Stimulated activated CD8-positive, alpha-beta memory T cell treated with anti-CD3 and anti-CD28 coated beads, Interleukin-12 subunit alpha, Interleukin-12 subunit beta, amount 100 ng/mL, for 4 hours (primary cell): ENCODE measurements at places on chromosomes 7 and 10.

- no peak for DNase-seq
Observed at GRCh38 chr7:93047514-93048099, 70.2 kb downstream of the SAMD9 start.

GRCh38 chr10:84654671-84655070, 326.3 kb downstream of the CCSER2 start:
- DNase-seq = no peak

- no peak for DNase-seq
Observed at GRCh38 chr10:18658271-18659124, 733 bp upstream of the ARL5B start.

DNA sequence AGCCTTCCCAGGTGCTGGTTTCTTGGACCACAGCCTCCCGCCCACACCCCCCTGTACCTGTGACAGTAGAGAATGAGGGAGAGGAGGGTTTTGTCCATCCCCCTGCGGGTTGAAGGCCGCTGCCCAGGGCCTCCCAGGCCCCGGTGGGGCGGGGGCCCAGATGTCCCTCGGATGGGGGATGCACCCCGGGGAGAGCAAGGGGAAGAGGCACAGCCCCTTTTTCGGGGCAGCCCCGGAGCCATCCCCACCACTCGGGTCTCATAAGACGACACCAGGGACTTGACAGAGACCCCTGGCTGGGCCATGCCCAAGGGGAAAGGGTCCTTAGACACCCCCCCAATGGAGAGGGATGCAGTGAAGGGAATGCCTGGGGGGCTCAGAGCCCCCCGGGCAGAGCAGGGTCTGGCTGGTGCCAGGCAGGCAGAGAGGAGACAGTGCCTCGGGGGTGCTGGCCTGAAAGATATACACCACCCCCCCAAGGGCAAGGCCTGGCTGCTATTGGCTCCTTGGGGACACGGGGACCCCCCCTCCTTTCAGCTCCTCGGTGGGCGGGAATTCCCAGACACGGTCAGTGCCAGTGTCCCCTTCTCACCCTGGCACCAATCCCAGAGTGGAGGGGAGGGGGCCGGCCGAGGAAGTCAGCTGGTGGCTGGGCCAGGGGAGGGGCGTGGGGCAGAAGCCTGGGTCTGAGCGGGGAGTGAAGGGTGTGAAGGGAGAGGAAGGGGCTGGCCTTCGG, 3.7 kb upstream of the SPACDR start:
- DNase-seq = no peak

DNA sequence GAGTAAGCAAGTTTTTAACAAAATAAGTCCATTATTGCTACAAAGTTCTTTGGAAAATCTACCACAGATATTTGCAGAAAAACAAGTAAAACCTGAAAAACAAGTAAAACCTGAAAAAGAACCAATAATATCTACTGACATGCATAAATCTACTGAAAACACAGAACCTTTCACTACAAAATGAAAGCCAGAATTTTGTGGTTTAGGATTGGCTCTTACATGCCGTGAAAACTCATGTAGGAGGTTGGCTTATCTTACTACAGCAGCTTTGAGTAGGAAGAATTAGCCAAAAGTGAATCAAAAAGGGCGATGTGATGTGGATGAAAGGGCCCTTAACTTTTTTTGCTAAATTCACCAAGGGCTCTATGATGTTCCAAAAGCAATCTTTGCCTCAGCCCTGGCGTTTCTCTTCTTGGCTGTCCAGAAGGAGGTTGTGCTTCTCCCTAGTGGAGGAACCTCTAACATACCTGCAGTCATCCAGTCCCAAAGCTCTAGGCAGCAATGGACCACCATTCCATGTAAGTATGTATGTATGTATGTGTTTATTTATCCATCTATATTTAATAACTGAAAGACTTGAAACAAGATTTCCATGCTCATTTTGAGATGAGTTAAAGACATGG, 93.5 kb upstream of the ZNF804B start:
- DNase-seq = no peak

- no peak for DNase-seq
Observed at GRCh38 chr10:60809157-60809556, 30.9 kb downstream of the CDK1 start.

- DNase-seq = no peak
Observed at GRCh38 chr10:62491597-62491996, 117.4 kb downstream of the ZNF365 start.

DNA sequence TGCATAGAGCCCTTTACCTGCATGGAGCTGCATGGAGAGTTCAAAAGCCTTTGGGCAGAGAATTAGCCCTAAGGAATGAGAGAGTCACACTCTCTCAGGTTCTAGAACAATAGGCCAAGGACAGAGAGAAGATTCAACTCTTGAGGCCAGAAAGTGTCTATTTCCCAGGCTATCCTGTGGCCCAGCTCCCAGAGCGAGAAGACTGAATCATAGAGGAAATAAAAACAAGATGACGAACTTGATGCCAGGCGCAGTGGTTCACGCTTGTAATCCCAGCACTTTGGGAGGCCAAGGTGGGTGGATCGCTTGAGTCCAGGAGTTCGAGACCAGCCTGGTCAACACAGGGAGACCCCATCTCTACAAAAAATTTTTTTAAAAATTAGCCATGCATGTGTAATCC, 18.3 kb upstream of the PODXL start:
- DNase-seq = no peak

DNA sequence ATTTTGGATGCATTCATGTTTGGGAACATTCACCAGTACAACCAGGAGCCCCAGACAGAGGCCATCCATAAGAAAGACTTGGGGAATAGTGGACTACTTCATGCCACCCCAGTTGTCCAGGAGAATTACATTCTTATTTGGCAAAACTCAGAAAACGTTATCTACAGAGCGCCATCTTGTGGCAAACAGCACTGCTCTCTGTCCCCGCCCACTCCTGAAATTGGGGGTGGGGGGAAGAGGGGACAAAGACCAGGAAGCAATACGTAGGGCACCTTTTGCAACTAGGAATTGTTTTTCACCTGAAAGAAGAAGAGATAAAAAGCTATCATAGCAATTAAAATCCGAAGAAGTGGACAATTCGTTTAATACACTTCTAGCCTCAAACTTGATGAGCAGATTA, 134.6 kb upstream of the MGMT start:
- no peak for DNase-seq

- DNase-seq = no peak
Observed at GRCh38 chr7:22826593-22826992, 3.9 kb upstream of the TOMM7 start.

DNA sequence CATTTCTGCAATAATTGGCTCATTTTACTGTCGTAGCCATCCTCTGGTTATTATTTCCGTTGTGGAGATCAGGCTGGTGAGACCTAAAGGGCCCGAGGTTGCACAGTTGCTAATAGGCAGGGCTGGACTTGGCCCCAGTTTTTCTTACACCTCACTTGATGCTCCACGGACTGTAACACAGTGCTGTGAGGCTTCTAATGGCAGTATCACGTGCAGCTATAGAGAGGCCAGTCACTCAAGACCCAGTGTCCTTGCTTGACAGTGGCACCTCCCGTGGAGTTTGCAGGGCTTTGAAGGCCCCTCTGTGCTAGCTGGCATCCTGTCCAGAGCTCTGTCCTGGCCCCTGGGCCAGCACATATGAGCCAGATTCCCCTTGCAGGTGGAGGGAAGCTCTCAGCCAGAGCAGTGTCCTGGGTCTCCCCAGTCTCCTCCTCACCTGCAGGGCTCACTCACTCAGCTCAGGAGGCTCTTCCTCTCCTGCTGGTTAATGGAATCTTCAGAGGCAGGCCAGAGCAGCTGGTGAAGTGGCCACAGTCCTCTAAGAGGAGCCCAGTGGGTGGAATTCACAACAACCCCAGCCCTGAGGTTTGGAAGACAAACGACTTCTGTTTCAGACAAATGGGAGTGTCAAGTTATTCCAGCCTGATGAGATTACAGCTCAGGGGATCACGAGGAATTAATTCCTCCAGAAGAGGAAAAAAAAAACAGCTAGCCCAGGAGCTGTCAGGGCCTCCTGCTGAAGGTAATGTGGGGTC, 114.2 kb upstream of the FAM180A start:
- DNase-seq = no peak

GRCh38 chr10:13709931-13710650, 123.3 kb downstream of the PRPF18 start:
- no peak for DNase-seq

DNA sequence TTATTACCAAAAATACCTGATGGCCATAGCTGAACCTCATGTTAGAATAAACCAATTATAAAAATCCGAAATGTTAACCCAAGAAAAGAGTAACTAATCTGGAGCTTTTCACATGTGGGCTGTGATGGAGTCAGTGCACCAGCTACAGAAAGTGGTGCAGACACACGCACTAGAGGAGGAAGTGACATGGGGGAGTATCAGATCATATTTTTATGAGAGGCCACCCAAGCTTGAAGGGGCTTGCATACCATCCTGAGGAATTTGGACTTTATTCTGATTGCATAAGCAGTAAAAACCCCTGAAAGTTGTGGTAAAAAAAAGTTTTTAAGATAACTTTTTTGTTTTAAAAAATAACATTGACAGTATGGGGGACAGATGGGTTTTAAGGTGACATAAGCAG, 1148.5 kb upstream of the CELF2 start:
- DNase-seq = no peak

DNA sequence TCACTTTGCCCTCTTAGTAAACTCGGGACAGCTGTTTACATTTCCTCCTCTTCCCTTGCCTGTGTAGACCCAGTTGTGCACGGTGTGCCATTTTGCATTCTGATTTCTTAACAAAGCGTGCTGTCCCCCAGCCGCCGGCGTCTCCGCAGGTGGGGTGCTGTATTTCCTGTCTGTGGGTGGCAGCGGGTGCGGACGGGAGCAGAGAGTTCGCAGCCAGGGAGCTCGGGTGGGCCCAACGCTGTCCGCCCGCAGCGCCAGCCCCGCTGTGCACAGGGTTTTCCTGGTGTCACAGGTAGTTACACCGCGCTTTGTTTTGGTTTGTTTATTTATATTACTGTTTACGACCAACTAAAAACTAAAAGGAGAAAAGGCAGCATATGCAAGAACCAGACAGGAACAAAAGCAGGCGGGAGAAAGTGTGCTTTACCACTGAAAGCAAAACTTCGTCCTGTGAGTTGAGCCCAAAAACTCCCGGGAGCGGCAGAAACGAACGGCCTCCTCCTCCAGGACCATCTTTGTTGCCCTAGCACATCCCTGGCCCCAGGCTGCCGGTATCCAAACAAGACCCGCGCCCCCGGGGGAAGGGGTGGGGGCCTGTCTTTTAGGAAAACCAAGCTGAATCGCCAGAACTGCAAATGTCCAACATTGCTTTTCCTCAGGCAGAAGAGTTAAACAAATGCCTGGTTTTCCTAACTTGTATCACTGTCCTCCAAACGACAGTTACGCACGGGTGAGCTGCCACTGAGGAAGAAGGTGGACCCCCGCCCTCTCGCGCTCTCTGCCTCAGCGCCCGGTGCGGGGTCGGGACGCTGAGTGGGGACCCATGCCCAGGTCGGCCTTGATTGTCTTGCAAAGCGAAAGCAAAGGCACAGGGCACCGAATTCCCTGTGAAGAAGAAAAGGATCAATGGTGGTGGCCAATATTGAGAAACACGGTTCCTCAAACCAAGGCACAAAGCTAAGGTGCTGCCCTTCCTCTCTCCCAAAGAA, 45.9 kb upstream of the DRGX start:
- DNase-seq = no peak
